Panc1 (cell line): ENCODE measurements at places on chromosomes 13 and 19.

DNA sequence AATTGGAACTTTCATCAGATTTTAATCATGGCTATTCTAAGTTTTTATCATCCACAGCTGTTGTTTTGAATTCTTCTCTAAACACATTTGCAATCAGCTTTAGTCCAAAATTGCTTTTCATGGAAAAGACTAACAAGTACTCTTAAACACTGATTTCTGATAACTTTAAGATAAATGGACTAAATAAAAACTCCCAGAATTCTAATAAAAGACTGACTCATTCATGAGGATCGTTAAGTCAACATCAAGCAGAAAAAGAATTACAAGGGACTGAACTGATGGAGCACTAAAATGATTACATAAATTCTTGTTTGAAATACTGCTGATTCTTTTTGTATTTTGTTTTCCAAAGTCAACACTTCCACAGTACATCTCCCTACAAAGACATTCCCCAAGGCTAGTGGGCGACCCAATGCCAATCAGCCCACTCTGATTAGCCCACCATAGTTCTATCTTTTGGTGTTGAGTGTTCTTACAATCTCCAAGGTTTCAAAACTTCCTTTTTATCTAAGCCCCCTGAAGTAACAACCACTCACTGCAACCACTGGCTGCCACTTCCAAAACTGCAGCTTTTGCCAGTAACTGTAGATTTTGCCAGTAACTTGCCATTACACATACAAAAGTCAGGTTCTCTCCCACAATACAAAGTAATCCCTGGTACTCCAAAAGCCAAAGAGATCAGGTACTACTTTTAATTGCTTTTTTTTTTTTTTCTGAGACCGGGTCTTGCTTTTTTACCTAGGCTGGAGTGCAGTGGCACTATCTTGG lies 14.0 kb upstream of the NAA16 start:
- DNase-seq, result no peak

DNA sequence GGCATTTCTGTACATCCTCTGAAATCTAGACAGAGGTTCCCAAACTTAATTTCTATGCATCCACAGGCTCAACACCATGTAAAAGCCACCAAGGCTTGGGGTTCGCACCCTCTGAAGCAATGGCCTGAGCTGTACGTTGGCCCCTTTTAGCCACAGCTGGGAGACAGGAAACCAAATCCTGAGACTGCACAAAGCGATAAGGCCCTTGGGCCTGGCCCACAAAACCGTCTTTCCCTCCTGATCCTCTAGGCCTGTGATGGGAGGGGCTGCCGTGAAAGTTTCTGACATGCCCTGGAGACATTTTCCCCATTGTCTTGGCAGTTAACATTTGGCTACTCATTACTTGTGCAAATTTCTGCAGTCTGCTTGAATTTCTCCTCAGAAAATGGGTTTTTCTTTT lies 766.4 kb downstream of the GPC5 start:
- DNase-seq, result no peak

DNA sequence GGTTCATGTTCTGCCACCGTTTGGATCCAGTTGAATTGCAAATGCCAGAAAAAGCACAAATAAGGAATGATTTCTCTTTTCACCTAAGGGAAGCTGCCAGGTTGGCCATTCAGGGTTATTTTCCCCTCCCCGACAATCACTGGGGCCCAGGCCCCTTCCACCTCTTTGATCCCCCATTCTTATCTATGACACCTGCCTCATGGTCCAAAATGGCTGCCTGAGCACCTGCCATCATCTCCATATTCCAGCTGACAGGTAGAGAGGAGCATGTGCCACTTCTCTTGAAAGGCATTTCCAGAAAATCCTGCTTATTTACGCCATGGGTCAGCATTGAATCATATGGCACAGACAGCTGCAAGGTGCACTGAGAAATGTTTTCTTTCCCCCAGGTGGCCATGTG lies 15.7 kb downstream of the PTPRS start:
- DNase-seq, result no peak

- DNase-seq, result no peak
Measured at GRCh38 chr19:30887042-30887441, 462.2 kb downstream of the TSHZ3 start.

- DNase-seq, result no peak
Measured at GRCh38 chr13:47144782-47145181, 247.9 kb upstream of the HTR2A start.
